Right atrium auricular region (tissue), 2 donors: ENCODE measurements at places on chromosomes 4 and X. TPM values are rescaled to one million over a fixed set of nuclear protein-coding genes. Genes with fewer than 3 reads are reported as not detected.

DNA sequence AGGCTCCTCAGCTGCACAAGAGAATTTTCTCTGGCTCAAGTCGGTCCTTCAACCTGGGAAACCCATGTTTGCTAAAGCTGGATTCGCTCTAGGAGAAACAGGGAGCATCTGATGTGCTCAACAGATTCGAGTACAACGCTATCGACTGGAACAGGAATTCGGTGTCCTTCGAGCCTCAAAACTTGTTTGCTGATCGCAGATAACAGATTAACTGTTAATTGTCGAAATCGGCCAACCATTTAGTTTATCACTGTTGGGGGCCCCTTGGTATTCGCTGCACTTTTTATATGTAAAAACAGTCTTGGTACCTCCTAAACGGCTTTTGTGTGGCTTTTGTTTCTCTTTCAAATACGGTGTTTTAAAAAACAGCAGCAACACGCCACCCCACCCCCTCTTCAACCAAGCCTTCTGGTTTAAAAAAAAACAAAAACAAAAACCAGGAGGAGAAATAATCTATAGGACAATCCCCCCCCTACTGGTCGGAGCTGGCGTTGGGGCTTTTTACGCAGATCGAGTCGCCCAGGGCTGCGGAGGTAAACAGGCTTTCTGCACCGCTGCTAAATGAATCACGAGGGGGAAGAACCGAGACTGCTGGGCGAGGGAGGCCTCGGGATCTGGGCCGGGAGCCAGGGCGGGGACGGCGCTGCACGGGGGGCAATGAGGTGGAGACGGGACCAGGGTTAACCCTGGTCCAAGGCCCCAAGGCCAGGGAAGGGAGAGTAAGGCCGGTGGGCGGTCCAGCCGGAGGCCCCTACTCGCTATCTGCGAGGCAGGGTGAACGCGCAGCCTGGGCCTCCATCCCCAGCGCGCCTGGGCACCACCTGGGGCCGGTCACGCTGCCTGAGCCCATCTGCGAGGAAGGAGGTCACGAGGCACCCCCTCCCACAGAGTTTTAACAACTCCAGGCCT is 71.7 kb upstream of the BCOR start:
- no peak overlapping the region for H3K27ac ChIP-seq
- no peaks in the 10 kb centered on the region for H3K36me3 ChIP-seq
- H3K4me3 ChIP-seq = no peak overlapping the region
- no peak for DNase-seq
- peaks cover 3% of the 10 kb centered on the region for H3K27me3 ChIP-seq

DNA sequence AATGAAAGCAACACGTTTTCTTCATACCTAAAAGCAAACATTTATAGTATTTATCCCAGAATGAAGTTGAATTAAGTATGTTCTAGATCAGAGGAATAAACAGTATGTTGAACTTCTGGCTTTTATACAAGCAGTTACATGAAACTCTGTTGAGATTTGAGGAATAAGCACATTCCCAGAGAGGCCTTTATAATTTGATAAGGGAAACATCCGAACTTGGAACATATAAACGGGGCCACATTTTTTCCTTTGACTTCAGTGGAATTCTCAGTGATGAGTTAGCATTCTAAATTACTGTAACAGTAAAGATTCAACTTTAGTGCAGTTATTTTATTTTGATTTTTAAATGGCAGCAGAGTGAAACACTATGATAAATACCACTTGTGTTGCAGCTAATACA is 119.5 kb downstream of the GLRA3 start:
- H3K4me3 ChIP-seq = no peak overlapping the region
- no peak for DNase-seq
- H3K27me3 ChIP-seq = no peaks in the 10 kb centered on the region
- no peaks in the 10 kb centered on the region for H3K4me1 ChIP-seq
- H3K36me3 ChIP-seq = no peaks in the 10 kb centered on the region

DNA sequence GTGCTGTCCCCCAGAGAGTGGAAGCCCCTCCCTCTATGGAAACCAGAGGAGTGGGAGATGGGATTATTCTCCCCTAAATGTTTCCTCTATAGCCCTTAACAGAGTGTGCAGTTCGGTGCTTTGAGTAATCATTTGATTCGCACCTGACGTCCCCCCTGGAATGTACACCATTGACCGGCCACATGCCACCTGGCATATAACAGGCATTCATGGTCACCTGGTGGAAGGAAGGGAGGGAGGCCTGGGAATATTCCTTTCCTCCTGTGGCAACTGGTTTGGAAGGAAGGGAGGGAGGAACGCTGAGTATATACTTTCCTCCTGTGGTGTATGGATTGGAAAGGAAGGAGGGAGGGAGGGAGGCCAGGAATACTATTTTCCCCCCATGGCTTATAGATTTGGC is 77.2 kb downstream of the CRMP1 start:
- no peak for DNase-seq
- H3K4me1 ChIP-seq = no peaks in the 10 kb centered on the region
- peaks cover 27% of the 10 kb centered on the region for H3K36me3 ChIP-seq
- H3K27me3 ChIP-seq = no peaks in the 10 kb centered on the region

DNA sequence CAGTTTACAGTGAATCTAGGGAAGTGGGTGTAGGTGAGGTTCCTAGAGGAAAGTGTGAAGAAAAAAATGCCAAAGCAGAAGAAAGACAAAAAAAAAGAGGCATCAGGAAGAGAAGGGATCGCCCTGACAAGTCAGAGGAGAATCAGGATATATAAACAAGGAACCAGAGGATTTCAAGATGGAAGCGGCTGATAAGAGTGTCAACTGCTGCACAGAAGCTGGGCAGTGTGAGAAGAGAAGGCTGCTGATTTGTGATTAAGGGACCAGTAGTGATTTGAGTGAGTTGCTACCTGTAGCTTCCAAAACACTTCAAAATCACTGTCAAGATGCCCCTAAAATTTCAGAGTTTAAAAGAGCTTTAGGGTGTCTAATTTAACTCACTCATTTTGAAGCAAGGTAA is 258.2 kb downstream of the PPP3CA start:
- no peak for DNase-seq
- no peaks in the 10 kb centered on the region for H3K36me3 ChIP-seq
- no peaks in the 10 kb centered on the region for H3K27me3 ChIP-seq
- H3K4me3 ChIP-seq = no peak overlapping the region
- H3K27ac ChIP-seq = no peak overlapping the region
- no peaks in the 10 kb centered on the region for H3K4me1 ChIP-seq

DNA sequence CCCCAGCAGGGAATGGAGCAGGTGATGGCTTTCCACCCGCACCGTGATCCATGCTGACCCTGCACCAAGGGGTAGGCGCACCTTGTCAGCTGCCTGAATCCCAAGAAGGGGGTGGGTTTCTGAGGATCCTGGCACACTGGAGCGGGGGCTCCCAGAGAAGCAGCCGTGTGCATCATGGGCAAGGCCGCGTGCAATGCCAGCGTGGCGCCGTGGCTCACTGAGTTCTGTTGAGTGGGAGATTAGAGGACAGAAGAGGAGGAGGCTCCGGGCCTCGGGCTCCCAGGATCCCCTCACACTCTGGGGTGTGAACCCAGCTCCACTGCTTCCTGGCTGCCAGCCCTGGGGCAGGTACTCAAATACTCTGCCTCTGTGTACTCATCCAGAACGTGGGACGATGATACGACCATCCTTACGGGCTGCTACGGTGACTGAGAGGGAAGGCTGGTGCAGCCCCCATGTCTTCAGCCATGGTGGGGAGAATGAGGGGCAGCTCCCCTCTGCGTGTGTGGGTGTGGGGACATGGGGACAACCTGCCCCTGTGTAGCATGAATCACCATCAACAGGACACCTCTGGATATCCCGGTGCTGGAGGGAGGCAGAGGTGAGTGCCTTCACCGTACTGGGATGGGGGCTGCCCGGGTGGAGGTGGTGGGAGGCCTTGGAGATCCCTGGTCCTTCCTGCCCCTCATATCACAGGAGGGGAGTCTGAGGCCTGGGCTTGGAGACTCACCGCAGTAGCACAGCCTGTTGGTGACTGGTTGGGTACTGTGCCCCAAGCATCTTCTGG is 52.6 kb downstream of the CPZ start:
- DNase-seq = no peak
- H3K36me3 ChIP-seq = no peaks in the 10 kb centered on the region
- no peak overlapping the region for H3K27ac ChIP-seq
- no peaks in the 10 kb centered on the region for H3K27me3 ChIP-seq

GRCh38 chr4:162347842-162348213 is 184.0 kb upstream of the FSTL5 start:
- no peak for DNase-seq
- H3K27me3 ChIP-seq = no peaks in the 10 kb centered on the region
- H3K27ac ChIP-seq = peak overlapping the region; percentile 50
- no peak overlapping the region for H3K4me3 ChIP-seq
- H3K36me3 ChIP-seq = no peaks in the 10 kb centered on the region
- H3K4me1 ChIP-seq = no peaks in the 10 kb centered on the region

SMIM10L2A gene
- total RNA-seq = 6.3 TPM

CWH43 gene
- total RNA-seq = not detected

GRCh38 chrX:27186671-27187070 is 276.5 kb downstream of the PPP4R3C start:
- DNase-seq = no peak
- H3K27me3 ChIP-seq = no peaks in the 10 kb centered on the region
- H3K4me3 ChIP-seq = no peak overlapping the region
- no peak overlapping the region for H3K27ac ChIP-seq
- H3K36me3 ChIP-seq = no peaks in the 10 kb centered on the region

DNA sequence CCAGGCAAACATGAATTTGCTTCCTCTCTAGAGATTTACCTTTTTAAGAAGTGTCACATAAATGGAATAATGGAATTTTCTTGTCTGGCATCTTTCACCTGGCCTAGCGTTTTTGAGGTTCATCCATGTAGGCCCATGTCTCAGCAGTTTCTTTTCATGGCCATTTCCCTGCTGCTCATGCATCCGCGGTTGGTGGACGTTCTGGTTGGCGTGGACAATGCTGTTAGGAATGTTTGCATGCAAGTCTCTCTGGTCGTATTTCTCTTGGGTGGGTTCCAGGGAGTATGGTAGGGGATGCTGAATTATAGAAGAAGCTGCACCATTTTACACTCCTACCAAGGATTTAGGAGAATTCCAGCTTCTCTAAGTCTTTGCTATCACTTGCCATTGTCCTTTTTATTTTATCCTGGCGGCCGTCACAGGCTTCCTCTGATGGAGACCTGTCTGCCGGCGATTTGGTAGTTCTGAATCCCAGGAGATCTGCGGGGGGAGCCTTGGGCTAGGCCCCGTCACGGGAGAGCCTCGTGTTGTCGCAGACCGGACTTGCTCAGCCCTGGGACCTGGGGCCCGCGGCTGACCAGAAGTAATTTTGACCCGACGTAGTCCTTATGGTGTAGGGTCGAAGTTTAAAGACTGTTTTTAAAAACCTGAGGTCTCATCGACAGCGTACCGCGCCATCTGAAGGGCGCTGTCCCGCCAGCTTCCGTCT is 56.9 kb upstream of the TADA2B start:
- H3K27ac ChIP-seq = peak overlapping the region; percentile 93
- DNase-seq = peak; percentile 66
- no peaks in the 10 kb centered on the region for H3K36me3 ChIP-seq

GRCh38 chr4:95857761-95858160 is 17.9 kb downstream of the PDHA2 start:
- no peak overlapping the region for H3K27ac ChIP-seq
- no peak overlapping the region for H3K4me3 ChIP-seq
- no peaks in the 10 kb centered on the region for H3K36me3 ChIP-seq
- no peak for DNase-seq

DNA sequence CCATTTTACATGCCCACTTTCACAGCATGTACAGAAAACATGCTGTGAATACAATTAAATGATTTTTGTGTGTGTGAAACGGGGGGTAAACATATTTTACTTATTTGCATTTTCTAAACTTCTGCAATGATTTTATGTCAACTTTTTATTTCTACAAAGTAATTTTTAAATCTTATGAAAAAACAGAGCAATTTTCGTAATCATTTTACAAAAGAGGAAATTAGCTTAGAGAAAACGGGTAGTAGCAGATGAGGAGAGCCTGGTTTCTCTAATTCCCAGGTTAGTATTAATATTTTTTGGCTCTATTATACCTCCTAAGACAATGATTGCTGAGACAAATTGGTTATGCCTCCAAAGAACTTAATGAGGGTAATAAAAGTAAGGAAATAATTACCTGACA is 3.2 kb downstream of the TKTL2 start:
- DNase-seq = no peak
- no peaks in the 10 kb centered on the region for H3K4me1 ChIP-seq
- H3K27me3 ChIP-seq = no peaks in the 10 kb centered on the region
- H3K27ac ChIP-seq = no peak overlapping the region

GRCh38 chr4:165079476-165079875 is 25.8 kb downstream of the TRIM75 start:
- H3K36me3 ChIP-seq = peaks cover 21% of the 10 kb centered on the region
- DNase-seq = peak; percentile 58
- H3K27me3 ChIP-seq = no peaks in the 10 kb centered on the region
- no peak overlapping the region for H3K4me3 ChIP-seq

DNA sequence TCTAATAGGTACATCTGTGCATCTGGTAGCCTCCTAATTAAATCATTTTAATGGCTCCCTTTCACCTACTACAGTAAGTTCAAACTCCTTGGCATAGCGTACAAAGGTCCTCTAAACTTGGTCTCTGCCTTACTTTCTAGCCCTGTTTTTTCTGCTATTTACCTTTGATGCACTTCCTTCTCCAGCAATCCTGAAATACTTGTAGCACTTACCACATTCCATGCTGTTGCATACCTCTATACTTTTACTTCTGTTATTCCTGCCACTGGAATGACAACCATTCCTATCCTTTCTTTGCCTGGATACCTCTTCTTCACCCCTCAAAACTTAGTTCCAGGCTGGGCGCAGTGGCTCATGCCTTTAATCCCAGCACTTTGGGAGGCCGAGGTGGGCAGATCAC is 56.6 kb upstream of the LHFPL1 start:
- H3K27me3 ChIP-seq = no peaks in the 10 kb centered on the region
- H3K36me3 ChIP-seq = no peaks in the 10 kb centered on the region
- no peak overlapping the region for H3K4me3 ChIP-seq
- H3K4me1 ChIP-seq = no peaks in the 10 kb centered on the region

- no peaks in the 10 kb centered on the region for H3K4me1 ChIP-seq
- DNase-seq = no peak
- H3K27me3 ChIP-seq = no peaks in the 10 kb centered on the region
- H3K4me3 ChIP-seq = no peak overlapping the region
- no peak overlapping the region for H3K27ac ChIP-seq
Measured at GRCh38 chr4:117134386-117134785, 49.0 kb upstream of the TRAM1L1 start.

- H3K36me3 ChIP-seq = no peaks in the 10 kb centered on the region
- H3K4me1 ChIP-seq = no peaks in the 10 kb centered on the region
- H3K27ac ChIP-seq = no peak overlapping the region
- H3K27me3 ChIP-seq = no peaks in the 10 kb centered on the region
Measured at GRCh38 chrX:12113321-12113720, 25.0 kb upstream of the FRMPD4 start.

GRCh38 chrX:124018023-124018422 is 56.5 kb downstream of the STAG2 start:
- DNase-seq = no peak
- H3K4me3 ChIP-seq = no peak overlapping the region
- H3K4me1 ChIP-seq = no peaks in the 10 kb centered on the region
- H3K36me3 ChIP-seq = no peaks in the 10 kb centered on the region
- no peaks in the 10 kb centered on the region for H3K27me3 ChIP-seq

DNA sequence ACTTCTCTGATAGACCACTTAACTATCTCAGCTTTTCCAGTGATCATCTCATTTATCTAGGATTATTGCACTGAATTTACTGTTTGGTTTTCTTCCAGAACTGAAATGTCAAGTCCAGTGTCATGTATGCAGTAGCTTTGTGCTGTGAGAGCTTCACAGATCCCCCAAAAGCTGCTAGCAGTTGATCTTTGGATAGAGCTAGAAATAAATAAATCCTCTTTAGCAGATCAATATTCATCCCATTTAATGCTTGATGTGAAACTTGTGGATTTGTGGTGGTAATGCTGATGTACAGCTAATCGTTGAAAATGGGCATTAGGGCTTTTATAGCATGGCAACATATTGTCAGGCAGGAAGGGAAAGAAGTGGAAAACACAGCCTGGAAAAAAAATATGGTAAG is 509.6 kb upstream of the FAM241A start:
- H3K27me3 ChIP-seq = no peaks in the 10 kb centered on the region
- H3K27ac ChIP-seq = no peak overlapping the region
- no peak for DNase-seq
- no peaks in the 10 kb centered on the region for H3K36me3 ChIP-seq
- H3K4me1 ChIP-seq = no peaks in the 10 kb centered on the region
